ENCODE measurements at places on chromosomes 7 and 10.
A peak's percentile ranks its signal among the peaks of the same experiment; 100 is the strongest.

- DNase-seq: no peak
Observed at GRCh38 chr7:56063500-56063881, 595 bp upstream of the SUMF2 start.

- DNase-seq: no peak
Observed at GRCh38 chr7:86282014-86282682, 361.6 kb upstream of the GRM3 start.

- DNase-seq: peak; percentile 77
Observed at GRCh38 chr10:35336084-35336831, at the start of gene CCNY. TSS of gene CCNY (plus strand) at chr10:35336509. CDS start at chr10:35337054, 545 bp downstream.

DNA sequence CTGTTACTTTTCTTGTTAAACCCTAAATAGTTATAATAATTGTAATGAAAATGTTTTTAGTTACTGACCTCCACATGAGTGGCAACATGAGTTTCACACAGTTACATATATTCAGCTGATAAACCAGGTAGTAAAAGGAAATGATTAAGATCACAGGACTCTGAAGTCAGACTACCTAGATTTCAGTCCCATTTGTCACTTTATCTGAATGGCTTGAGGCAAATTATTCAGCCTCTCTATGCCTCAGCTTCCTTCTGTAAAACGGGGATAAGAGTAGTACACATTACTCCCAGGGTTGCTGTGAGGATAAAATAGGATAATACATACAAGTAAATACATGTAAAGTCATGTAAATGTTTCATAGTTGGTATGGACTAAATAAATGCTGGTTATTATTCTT, 254.3 kb upstream of the LRRTM3 start:
- no peak for DNase-seq

GRCh38 chr7:158312789-158313188, 274.8 kb downstream of the PTPRN2 start:
- DNase-seq: no peak

- DNase-seq: no peak
Observed at GRCh38 chr7:115128154-115128553, 206.3 kb downstream of the MDFIC start.

Measured in activated T-cell treated with anti-CD3 and anti-CD28 coated beads for 48 hours (primary cell).